ENCODE measurements at places on chromosomes 6 and 20.

DNA sequence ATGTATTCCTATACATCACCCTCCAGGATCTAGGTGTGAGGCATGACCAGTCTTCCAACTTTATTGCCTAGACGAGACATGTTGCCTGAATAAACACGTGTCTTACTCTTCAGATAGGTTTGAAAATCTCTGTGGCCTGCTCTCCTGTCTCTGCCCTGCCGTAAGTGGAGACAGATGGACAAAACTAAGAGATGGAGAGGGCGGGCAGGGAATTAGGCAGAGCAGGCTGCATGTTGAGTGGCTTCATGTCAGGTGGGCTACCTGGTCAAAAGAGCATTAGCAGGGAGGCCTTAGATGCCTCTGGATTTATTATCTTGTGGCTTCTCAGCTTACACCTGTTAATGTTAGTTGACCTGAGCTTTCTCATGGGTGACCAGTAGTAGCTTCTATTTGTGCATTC lies 59.0 kb upstream of the TULP4 start:
- no peak for DNase-seq

DNA sequence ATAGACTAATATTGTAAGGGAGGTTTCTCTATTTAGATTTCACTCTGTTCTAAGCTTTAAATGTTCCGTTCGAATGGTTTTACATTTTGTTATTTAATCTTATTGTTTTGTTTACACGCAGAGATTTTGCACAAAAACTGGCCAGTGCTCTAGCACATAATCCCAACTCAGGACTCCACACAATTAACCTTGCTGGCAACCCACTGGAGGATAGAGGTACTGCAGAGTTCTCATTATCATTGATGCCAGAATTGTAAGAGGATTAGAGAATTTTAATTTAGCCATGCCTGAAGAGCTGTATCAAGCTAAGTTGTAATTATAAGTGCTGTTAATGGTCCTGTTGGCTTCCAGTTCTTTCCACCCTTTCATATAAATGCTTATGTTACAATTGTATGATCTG lies 179.7 kb upstream of the SCGN start:
- DNase-seq: no peak

- DNase-seq: no peak
Observed at GRCh38 chr6:7247179-7247456, 65.9 kb downstream of the SSR1 start.

- no peak for DNase-seq
Observed at GRCh38 chr6:39189915-39190544, 39.2 kb downstream of the KCNK5 start.

DNA sequence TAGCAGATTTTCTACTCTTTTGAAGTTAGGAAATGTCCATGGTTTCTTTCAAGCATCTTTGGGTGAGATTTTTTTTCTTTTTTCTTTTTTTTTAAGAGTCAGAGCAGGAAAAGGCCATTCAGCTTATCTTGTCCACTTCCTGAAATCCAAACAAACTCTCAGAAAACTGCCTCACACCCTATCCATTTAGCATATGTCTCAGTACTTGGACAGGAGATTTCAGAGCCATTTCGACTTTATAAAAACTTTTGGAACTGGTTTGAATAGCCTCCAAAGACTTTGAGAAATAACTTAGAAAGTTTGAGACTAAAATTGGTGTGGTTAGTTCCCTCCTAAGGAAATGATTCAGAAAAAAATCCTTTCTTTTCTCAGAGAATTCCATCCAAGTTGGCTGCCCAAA lies 125.1 kb downstream of the MYLK4 start:
- DNase-seq: no peak

DNA sequence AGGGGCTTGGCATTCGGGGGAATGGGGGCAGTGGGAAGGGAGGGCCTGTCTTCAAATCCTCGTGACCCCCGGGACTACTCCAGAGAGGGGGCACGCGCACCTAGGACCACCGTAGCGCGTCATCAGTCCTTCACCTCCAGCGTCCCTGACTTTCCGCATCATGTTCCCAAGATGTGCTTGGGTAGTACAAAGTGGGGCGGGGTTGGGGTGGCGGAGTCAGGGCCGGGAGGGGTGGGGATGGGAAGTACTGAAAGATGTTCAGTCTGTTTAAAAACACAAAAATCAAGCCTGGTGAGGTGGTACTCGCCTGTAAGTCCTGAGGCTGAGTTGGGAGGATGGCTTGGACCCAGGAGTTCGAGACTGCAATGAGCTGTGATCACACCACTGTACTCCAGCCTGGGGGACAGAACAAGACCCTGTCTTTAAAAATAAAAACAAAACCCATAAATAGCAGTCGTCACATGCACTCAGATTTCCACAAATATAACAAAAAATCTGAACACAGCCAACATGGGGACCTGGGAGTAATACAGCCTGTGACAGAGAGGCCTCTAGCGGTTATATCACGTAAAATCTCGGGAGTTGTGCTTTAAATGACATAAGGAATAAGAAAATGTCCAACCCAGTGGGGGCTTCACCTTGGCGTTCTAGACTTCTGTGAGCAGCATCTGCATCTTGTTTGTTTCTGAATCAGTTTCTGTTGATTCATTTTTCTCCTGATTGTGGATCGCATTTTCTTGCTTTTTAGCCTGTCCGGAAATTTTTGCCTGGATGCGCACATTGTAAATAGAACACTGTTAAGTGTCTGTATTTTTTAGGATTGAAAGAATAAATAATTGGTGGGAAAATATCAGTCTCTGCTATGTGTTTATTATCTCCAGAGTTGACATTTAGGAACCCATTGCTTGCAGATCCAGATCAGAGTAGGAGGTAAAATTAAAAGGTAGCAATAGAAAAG lies 698 bp upstream of the LRP11 start:
- DNase-seq: peak; percentile 26

DNA sequence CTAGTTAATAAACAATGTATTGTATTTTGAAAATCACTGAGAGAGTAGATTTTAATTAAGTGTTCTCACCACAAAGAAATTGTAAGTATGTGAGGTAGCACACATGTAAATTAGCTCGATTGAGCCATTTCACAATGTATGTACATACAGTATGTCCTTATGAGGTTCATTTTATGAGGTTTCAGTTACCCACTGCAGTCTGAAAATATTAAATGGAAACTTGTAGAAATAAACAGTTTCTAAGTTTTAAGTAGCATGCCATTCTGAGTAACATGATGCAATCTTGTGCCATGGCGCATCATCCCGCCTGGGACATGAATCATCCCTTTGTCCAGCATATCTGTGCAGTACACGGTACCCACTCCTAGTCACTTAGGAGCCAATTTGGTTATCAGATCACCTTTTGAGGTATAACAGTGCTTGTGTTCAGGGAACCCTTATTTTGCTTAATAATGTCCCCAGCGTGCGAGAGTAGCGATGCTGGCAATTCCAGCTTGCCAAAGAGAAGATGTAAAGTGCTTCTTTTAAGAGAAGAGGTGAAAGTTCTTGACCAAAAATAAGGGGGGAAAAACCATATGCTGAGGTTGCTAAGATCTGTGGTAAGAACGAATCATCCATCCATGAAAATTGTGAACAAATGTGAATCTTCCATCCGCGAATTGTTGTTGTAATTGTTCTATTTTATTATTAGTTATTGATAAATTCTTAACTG lies 64.7 kb downstream of the KCNS1 start:
- DNase-seq: no peak

GRCh38 chr6:55023230-55023629 lies 151.1 kb upstream of the HCRTR2 start:
- DNase-seq: peak; percentile 68

GRCh38 chr20:32819992-32820697 lies 391 bp downstream of the MAPRE1 start:
- peak; percentile 94 for DNase-seq

- no peak for DNase-seq
Observed at GRCh38 chr6:150546457-150546856, 53.2 kb upstream of the PLEKHG1 start.

Data from immature natural killer cell (primary cell).